ENCODE measurements at places on chromosomes 7 and 10. TPM values are rescaled to one million over a fixed set of nuclear protein-coding genes. Genes with fewer than 3 reads are reported as not detected.

DNA sequence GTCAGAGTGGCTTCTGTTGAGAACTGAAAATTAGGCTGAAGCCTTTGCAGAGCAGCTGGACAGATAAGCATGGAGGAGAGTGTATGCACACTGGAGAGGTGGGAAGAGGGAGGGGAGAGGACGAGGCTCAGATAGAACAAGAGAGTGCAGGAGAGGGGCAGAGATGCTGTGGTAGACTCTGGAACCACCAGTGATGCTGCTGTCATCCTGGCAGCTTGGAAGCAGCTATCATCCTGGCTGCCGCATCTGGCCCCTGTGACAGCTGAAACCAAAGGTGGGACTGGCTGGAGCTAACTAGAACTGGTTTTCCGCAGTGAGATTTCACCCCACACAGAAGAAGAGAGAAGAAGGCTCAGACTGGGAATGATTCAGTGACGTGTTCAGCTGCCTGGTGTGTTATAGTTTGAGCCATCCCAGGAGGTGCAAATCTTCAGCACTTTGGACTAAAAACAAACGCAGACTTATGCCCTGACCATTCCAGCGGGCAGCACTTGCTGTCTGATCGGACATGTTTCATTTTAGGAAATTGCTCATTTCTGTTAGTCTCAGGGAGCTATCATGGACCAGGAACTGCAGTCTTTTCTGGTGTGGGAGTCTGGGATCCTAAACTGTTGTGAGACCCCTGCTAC, 38.4 kb downstream of the EEPD1 start:
- no peak for DNase-seq

DNA sequence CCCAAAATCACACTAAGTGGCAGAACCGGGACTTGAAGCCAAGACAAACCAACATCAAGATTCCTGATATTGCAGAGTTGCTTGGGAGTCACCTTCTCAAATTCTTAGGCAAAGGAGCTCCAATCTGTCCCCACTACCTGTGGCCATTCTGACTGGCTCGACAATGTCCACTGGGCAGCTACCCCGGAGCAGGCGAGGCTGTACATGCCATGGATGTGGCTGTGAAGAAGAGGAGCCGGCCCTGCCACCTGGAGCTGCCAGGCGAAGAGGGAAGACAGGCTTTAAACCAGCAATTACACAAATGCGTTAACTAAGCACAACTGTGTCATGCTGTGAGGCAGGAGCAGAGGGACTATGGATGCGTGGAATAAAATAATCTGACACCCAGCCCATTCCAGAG, 18.1 kb downstream of the CAMK2G start:
- no peak for DNase-seq

DNA sequence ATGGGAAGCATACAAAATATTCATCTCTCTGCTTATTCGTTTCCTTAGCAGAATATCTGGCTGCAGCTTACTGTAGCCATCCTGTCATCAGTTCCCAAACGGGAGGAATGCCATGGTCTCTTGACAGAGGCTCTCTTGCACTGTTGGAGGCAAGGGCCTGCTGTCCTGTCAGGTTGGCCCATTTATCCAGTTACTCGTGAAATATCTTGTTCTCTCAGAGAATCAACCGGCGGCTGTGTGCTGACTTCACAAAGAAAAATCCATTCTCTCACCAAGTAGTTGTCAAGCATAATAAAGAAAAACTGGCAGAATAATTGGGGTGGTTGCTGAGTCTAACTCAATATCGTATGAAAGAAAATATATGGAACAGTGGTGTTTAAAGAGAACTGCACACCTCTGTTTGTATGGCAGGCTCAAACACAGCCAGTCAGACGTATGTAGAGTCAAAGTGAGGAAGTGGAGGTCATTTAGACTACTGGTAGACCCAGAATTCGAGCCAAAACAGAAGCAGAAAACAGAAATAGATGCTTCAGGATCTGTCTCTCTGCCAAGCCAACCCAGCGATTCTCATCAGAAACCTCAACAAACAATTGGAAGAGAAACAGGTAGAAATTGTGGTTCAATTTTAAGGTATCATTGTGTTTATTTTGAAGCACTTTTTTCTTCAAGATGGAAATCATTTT, 349.2 kb upstream of the PRKCQ start:
- no peak for DNase-seq

DNA sequence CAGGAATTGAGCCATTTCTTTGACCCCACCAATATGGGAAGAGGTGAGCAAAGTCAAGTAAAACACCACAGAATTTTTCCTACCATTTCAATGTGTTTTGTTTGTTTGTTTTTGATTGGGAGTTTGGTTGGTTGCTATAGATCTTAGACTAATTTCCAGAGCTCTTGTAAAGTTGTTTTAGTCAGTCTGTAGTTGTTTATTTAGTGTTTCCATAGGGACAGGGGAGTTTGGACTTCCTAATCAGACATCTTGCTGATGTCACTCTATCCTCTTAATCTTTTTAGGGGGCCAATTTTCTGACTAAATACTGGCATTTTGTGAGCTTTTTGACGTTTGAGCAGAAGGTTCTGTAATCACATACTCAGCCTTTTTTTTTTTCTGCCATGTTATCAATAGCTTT, 266.9 kb downstream of the ABCA13 start:
- no peak for DNase-seq

The FXYD4 gene
- not detected for total RNA-seq

- no peak for DNase-seq
These were observed 214.8 kb downstream of the CAMK1D start for GRCh38 chr10:12564173-12564572.

DNA sequence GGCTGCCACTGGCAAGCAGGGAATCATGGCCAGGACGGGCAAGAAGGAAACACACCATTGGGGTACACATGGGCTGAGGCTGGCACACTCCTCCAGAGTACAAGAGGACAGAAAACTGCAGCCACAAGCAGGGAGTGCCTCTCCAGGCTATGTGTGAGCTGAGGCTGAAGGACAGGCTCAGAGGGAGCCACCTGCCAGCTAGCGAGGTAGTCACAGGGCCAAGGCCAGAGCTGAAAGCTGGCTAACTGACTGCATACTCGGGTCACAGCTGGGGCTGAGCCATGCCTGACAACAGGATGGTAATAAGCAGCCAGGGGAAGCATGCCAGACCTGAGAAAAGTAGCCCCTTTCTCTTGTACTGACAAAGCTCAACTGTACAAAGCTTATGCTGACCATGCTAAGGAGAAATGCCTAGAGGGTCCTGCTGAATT, 52.0 kb downstream of the KIF5B start:
- no peak for DNase-seq

The WNT8B gene
- total RNA-seq, result not detected

- DNase-seq, result no peak
These were observed 50.5 kb downstream of the VIPR2 start for GRCh38 chr7:159094023-159094740.

DNA sequence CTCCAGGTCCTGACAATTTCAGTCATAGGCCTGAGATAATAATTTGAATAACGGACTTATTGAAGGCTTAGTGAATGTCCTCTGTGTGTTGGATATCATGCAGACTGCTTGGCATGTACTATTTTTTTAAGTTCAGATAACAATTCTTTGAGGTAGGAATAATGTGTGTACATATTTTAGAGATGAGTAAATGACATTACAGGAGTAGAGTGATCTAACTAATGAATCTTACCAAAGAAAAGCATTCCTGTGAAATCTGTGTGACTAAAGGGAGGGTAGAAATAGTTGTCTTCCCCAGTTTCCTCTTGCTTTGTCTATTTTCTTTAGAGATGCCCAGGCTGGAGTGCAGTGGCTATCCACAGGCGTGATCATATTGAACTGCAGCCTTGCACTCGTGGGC, 391.8 kb upstream of the ETV1 start:
- no peak for DNase-seq

The EPDR1 gene
- not detected for total RNA-seq

The RET gene
- total RNA-seq, result not detected

DNA sequence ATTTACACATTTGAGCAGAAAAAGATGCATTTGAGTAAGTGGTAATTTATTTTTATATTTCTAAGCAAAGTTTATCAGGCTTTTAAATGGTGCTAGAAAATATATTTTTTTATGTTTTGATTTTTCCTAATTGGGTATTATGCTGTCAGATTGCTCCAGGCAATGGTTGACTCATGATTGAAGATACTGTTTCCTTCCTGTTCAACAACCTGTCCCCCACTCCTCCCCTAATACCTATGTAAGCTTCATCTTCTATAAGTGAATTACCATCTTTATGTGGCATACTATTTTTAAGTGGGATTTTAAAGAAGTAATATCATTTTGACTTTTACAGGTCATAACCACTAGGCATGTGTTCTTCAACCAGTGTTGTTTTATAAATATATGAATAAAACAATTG, 21.4 kb downstream of the TSPAN13 start:
- no peak for DNase-seq

The FAM25G gene
- not detected for total RNA-seq

The TCF7L2 gene
- 3.9 TPM for total RNA-seq

The ANKRD7 gene
- 0.47 TPM for total RNA-seq

The UPK3BL1 gene
- total RNA-seq, result 69.8 TPM

The TMEM176B gene
- not detected for total RNA-seq

- no peak for DNase-seq
These were observed 152.8 kb downstream of the OAT start for GRCh38 chr10:124265776-124266467.

The ZPBP gene
- not detected for total RNA-seq

GRCh38 chr7:158776474-158776873, 52.8 kb downstream of the ESYT2 start:
- no peak for DNase-seq

- no peak for DNase-seq
These were observed 248.5 kb upstream of the GRB10 start for GRCh38 chr7:51031216-51031615.

DNA sequence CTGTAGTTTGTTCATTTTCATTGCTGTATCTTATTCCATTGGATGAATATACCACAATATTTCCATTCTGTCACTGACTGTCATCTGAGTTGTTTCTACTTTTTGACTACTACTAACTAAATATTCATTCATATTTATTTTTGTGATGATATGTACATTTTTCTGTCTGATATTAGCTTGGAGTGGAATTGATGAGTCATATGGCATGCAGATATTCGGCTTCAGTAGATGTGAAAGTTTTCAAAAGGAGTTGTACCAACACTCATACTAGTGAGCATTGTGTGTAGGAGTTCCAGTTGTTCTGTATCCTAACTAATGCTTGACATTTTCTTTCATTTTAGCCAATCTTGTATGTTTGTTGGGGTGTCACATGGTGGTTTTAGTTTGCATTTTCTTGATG, 7.7 kb downstream of the RUNDC3B start:
- no peak for DNase-seq

The SCART1 gene
- 38.6 TPM for total RNA-seq

The HSPA12A gene
- total RNA-seq, result 0.37 TPM

- no peak for DNase-seq
These were observed 78.6 kb downstream of the CHCHD3 start for GRCh38 chr7:133003052-133003910.

DNA sequence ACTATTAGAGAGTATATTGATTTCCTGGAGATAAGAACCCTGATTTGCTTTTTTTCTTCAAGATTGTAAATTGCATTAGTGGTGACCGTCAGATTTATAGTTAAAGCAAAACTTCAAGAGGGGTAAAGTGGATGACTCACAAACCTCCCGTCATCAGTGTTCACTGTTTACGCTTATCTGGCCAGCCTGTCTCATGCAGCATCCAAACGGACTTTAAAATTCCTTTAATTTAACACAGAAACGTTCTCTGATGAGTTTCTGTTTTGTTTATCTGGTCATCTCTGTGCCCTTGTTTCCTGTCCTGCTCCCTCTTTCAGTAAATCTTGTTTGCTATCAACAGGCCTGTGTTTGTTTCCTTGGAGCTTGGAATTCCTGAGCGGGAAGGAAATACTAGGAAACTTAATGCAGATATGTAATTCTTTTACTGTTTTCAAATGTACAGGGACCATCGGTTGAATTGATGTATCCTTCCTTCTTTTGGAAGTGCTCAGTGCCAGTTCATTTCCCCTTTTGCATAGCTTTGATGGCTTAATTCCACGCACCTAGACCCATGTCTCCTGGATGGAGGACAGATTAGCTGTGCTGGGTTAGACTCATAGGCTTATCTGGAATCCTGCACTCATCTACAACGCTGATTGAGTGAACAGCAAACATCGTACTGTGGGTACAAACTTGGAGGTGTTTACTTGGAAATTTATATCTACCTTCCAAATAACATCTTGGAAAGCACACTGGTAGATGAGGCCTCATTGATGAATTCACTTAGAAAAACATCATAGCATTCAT, 21.3 kb downstream of the PTPRE start:
- DNase-seq, result no peak

The PRSS58 gene
- total RNA-seq, result not detected

The C10orf67 gene
- total RNA-seq, result not detected

DNA sequence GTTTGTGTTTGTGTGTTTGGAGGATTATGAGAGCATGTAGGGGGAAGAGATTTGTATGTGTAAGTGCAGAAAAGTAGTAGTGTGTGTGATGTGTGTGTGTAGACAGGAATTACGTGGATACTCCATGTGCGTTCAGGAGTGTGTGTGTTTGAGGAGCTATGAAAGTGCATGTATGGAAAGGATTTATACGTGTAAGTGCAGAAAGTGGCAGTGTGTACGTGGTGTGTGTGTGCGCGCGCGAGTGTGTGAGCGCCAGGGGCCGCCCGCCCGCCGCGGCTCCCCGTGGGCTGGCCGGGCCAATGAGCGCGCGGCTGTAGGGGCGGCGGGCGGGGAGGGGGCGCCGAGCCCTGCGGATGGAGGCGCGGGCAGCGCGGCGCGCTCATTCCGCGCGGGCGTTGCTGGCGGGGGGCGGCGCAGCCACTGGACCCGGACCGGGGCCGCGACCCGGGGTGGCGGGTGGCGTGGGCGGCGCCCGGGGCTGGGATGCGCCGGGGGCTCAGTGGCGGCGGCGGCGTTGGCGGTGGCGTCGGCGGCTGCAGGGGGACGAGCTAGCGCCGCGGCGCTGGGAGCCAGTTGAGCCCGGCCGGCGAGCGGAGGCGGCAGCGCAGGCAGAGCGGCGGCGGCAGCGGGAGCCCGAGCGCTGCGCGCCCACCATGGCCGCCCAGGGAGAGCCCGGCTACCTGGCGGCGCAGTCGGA, at the start of gene BICC1:
TSS of gene BICC1 (plus strand) at position 382 of the 697 bp plus-strand sequence. CDS start at position 654, 272 bp downstream.
- DNase-seq, result no peak

- no peak for DNase-seq
These were observed 1.6 kb downstream of the POLR1F start for GRCh38 chr7:19707240-19707639.

The UBN2 gene
- total RNA-seq, result 17.8 TPM

GRCh38 chr7:37494926-37495325, 46.3 kb upstream of the ELMO1 start:
- DNase-seq, result no peak

- DNase-seq, result no peak
These were observed 263.4 kb upstream of the PRKCQ start for GRCh38 chr10:6843481-6843881.

The MYL7 gene
- not detected for total RNA-seq

The SSC4D gene
- not detected for total RNA-seq

DNA sequence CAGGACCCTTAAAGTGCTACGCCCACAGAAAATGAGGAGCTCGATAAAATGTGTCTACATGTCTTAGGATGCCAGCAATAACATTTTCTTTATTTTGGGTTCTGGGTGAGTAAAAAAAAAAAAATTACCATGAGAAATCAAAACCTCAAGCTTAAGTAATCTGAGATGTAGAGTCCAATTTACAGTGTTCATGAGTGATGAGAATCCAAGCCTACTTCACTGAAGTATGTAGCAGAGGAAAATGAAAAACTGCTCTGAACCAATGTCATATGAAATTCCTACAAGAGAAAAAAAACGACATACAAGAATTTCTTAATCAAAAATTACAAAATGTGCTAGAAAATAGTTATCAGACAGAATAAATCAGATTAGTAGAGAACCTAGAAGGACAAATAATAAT, 274.4 kb downstream of the HTR7 start:
- no peak for DNase-seq

- no peak for DNase-seq
These were observed 4.3 kb downstream of the MAP3K8 start for GRCh38 chr10:30438021-30438850.

- DNase-seq, result no peak
These were observed 45.7 kb downstream of the KIAA1549 start for GRCh38 chr7:138935465-138936011.

All from T-helper 17 cell (primary cell).